Daoy (cell line): ENCODE measurements at places on chromosomes 4 and X. TPM values are rescaled to one million over a fixed set of nuclear protein-coding genes. Genes with fewer than 3 reads are reported as not detected.

DNA sequence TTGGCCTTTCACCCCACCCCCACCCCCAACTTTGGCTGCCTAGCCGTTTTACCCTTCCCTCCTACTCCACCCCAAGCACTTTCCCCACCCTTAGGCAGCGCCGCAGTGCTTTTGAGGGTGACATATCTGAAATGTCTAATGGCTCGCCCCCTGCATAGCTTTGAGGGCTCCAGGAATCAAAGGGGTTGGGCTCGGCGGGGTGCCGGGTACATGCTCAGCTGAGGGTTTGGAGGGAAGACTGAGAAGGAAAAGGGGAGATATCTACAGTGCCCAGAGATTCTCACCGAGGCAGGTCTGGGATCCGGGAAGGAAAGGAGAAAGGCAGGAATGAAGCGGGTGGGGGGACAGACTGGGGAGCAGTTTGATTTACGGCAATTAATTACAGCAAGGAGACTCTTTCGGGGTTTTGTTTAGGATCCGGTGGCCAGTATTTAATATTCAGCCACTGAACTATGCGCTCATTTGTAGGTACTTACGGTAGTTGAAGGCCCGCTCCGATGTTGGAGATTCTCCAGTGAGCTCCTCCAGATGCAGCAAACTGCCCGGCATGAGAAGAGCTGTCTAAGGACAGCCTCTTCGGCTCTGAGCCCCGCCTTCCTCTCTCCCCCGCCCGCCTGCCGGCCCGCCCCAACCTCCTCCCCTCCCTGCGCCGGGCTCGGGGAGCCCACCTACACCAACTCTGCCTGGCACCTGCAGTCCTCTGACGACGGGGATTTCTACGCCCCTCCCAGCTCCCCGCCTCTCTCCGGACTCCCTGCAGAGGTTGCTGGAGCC lies at the start of gene IGSF1:
Gene IGSF1, minus strand, starts transcription at position 569 of the 774 bp plus-strand sequence. CDS start 2,632 bp downstream, outside the sequence.
- DNase-seq, result peak; percentile 41

GRCh38 chr4:126544276-126544675 lies 1088.5 kb upstream of the INTU start:
- DNase-seq, result no peak

- DNase-seq, result no peak
Observed at GRCh38 chr4:23237771-23238170, 545.0 kb downstream of the GBA3 start.

DNA sequence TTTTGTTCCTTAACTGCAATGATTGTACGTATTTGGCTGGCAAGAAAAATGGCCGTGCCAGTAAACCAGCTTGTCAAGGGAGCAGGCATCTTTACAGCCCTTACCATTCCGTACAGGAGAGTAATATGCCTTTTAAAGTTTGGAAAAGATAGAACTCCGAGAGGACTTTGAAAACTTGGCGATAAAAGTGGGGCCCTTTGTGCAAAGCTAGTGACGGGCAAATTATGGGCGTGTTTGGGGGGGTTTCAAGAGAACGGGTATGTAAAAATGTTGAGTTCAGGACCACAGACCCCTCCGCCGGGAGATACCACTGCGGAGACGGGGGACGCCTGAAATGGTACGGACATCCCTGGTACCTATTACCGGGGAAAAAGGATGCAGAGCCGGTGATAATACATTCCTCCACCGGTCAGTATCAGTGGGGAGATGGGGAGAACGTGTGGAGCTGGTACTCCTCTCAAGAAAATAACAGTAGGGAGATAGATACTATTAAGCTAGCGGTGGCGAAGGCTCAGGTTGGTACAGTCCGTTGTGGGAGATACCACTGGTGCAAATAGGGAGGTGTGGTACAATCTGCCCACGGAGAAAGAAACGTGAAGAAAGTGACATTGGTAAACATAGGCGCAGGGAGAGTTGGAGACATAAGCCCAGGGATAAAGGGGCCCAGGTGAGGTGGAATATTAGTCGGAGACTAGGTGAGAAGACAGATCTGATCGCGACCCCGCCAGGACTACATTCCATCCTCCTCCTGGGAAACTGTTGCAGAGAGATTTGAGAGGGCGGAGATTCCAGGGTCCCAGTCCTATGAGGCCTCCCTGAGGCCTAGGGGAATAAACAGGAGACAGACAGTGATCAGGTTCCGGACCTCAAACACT lies 14.5 kb downstream of the SPACA5 start:
- DNase-seq, result peak; percentile 64

- no peak for DNase-seq
Observed at GRCh38 chr4:185263419-185263818, 54.0 kb downstream of the SNX25 start.

GRCh38 chr4:113478032-113478431 lies 283.5 kb downstream of the CAMK2D start:
- no peak for DNase-seq

DNA sequence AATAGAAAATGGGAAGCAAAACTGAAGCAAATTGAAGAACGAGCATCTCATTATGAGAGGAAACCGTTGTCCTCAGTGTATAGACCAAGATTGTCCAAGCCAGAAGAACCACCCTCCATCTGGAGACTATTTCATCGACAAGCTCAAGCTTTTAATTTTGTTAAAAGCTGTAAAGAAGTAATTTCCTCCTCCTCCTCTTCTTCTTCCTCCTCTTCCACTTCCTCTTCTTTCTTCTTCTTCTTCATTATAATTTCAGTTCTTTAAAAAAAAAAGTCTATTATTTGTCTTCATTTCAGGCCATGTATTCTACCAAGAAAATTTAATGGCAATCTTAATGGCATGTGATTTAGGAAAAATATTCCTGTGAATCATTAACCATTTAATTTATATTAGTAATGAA lies 7.6 kb downstream of the PRIMPOL start:
- no peak for DNase-seq

DNA sequence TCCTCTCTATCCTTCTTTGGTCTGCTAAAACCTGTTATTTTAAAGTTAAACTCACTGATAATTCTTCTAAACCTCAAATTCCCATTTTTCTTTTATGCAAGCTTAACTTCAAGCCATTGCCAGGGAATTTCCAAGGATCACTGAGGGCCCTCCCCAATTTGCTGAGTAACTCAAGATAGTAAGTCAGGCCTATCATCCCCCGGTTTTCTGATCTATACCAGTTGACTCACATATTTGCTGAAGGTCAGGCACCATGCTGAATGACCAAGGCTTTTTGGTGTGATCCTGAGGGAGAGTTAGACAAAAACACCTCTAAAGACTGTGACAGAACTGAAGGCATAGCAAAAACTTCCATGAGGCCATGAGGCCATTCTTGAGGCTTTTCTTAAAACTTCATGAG lies 1301.9 kb downstream of the PCDH7 start:
- no peak for DNase-seq

DNA sequence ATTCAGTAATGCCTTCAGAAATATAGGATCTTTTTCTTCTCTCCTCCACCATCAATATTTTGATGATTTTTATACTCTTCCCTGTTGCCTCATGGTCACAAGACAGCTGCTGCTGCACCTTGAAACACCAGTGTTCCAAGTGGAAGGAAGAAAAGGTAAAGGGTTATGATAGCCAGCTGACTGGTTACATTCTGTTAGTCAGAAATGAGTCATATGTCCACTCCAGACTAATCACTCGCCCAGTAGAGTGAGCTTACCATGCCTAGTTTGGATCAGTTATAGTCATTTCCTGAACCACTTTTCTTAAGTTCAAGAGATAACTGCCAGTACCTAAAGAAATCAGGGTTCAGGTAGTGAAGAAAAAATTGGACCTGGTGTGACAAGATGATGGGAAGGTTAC lies 532.3 kb upstream of the SMIM31 start:
- DNase-seq, result no peak

DNA sequence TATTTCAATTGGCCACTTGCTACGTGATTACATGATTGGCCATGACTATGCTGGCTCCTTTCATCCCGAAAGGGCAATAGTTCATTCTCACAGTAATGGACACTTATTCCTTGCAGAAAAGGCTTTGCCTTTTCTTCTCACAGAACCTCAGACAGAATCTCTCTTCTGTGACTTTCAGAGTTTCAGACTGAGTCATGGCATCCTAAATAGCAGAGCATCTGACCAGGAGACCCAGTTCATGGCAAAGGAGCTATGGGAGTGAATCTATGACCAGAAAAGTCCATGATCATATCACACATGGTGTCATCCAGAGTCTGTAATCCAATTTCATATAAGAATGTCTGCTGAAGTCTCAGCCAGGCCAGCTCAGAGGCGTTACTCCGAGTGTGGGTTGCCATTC lies 263.3 kb upstream of the CLNK start:
- DNase-seq, result no peak

DNA sequence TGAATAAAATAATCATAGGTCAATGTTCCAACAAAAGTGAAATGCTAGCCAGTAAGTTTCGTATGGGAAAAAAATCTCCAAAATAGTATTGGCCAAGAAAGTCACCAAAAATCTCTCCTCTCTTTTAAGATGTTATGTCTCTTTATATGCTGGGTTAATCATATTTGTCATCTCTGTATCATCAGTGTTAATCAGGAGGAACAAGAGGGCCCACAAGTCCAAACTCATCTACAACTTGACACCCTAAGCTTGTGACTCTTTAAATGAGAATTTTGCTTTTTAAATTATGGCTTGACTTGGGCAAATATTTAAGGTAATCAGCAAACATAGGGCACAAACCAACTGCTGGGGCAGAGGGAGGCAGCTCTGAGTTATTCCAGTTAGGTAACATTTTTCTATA lies 75.5 kb downstream of the AMMECR1 start:
- DNase-seq, result no peak

GRCh38 chrX:111680988-111681779 lies at the start of gene ALG13:
Gene ALG13, plus strand, starts transcription at chrX:111681170. Its CDS starts 49 bp downstream, at chrX:111681219.
- peak; percentile 89 for DNase-seq

FOXO4 gene
- total RNA-seq, result 0.69 and 2.9 TPM in 2 replicates

COL25A1 gene
- total RNA-seq, result 0.33 and 0.74 TPM in 2 replicates

EREG gene
- total RNA-seq, result 0.06 and 0.54 TPM in 2 replicates

IL15 gene
- total RNA-seq, result 1.5 and 3.4 TPM in 2 replicates

CENPI gene
- total RNA-seq, result 33.7 and 43.6 TPM in 2 replicates

RNF175 gene
- not detected in 2 replicates for total RNA-seq
